ENCODE measurements at places on chromosomes 12 and 14.

DNA sequence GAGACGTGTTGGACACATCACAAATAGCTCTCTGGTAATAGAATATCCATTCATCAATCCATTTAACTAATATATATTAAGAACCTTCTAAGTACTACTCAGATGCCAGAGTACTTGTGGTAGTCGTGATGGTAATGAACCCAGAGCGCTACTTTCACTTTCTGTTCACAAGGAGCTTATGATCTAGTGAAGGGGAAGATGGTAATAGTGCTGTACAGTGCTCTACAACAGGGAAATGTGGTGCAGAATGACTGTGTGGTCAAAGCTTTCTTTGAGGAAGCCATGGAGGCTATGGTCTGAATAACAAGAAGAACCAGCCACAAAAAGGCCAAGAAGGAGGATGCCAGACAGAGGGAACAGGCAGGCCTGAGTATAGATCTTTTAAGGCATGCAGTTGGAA, 212.0 kb downstream of the PTPRO start:
- peak; percentile 35 for DNase-seq

GRCh38 chr12:10272467-10272866, 35.2 kb upstream of the KLRD1 start:
- DNase-seq = no peak

GRCh38 chr12:6340032-6340638, 1.7 kb downstream of the TNFRSF1A start:
- peak; percentile 47 for DNase-seq

DNA sequence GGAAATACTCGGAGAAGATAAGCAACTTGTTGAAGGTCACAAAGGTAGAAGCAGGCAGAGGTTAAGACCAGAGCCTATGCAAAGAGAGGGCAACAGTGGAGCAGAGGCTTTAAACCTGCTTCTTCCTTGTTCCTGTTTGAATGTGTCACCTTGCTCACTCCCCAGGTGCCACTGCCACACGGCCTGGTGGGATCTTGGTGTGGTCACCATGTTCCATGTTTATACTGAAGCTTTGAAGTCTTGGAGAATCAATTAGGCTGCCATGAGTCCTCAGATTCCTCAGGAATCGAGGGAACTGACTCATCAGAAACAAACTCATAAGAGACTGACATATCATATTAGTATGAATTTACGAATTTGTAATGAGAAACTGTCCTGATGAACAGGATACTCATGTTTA, 46.8 kb downstream of the IQSEC3 start:
- DNase-seq = no peak

DNA sequence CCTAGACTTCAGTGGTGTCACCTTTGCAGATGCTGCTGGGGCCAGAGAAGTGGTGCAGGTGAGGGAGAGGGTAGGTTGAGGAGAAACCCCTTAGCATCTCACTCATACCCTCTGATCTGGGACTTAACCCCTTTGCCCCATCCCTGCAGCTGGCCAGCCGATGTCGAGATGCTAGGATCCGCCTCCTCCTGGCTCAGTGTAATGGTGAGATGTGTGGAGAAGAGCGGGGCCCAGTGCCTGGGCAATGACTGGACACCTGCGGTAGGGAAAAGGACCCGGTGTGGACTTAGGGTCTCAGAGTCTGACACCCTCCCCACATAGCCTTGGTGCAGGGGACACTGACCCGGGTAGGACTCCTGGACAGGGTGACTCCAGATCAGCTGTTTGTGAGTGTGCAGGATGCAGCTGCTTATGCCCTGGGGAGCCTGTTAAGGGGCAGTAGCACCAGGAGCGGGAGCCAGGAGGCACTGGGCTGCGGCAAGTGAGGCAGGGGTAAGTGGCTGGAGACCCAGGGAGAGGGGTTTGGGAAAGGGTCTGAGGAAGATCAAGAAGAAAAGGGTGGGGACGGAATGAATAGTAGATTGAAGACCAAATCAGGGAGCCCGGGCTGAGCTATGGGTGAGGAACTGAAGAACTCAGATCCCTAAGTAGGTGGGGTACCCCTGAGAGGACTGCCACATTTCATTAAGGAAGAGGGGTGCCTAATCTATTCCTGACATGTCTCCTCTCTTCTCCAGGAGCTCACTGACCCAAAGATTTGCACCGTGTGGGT, 7.6 kb downstream of the B4GALNT1 start:
- no peak for DNase-seq

- no peak for DNase-seq
Observed at GRCh38 chr12:55715169-55715764, 579 bp upstream of the BLOC1S1 start.

DNA sequence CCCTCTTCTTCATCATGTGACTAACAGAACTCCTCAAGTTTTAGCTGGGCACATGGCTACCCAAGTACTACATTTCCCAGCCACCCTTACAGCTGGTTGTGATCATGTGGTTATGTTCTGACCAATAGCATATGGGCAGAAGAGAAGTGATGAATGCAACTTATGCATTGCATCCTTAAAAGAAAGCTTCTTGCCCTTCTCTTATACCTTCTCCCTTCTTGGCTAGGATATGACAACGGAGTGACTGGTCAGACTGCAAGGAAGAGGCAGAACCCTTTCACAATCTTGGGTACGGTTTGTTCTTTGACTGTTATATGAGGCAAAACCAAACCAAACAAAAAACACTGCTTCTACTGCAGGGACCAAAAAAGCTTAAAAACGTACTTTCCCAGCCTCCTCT, 66.5 kb upstream of the MAX start:
- DNase-seq = no peak

GRCh38 chr12:14957551-14958168, 3.7 kb downstream of the ARHGDIB start:
- DNase-seq = no peak

DNA sequence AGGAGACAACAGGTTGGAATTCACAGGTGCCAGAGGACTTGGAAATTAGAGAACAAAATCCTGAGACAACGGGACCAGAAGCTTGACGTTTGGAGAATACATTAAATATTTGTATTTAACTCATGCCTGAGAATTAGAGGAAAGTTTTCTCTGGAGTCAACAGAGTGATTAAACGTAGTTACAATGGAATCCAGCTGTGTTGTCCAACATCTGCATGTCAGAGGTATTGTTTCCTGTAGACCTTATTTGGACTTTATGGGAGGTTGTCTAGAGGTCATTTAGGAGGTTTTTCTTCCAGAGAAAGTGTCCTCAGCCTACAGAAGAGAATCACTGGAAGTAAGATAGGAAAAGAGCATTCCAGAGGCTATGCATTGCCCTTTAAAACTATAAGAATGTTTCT, 45.1 kb upstream of the RERGL start:
- no peak for DNase-seq

GRCh38 chr12:9674226-9674590, 4.7 kb downstream of the CLEC2D start:
- peak; percentile 61 for DNase-seq

DNA sequence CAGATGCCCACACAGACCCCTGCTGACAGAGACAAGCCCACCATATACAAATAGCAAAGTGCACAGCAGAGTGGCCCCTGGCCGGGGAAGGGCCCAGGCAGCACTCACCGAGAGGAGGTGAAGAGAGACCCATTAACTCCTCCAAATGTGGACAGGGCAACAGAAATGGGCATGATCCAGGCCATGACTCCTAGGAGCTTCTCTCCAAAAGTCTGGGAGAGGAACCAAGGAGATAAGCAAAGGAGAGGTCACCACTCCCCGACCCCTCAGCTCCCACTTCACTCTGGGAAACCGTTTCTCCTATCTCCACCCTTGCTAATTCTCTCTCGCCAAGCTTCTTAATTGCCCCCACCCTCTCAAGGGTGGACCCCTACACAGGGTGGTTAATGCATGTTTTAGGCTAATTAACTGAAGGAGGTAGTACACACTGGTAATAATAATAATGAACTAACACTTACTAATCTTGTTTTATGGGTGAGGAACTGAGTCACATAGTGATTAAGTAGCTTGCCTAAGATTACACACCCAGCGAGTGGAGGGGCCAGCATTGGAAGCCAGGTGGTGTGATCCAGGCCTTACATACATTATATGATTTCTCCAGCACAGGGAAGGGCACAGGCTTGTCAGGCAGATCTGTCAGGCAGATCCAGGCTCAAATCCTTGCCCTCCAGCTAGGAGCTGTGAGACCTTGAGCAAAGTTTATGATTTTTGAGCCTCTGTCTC, 18.9 kb upstream of the CEBPE start:
- no peak for DNase-seq

DNA sequence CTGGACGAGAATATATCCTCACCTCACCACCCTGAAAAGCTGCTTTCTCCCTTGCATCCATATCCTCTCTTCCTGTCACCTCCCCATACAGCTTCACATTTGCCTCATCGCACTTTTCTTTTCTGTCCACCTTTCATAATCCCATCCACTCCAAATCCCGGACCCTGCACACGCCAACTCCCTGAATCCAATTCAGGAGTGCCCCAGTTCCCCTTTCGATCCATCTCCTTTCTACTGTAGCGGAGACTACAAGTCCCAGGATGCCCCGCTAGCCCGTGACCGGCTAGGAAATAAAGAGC, 2.5 kb downstream of the TMEM253 start:
- DNase-seq = no peak

GRCh38 chr14:65198346-65198745, 96.0 kb upstream of the MAX start:
- DNase-seq = no peak
